ENCODE measurements at places on chromosomes 1 and 21. TPM values are rescaled to one million over a fixed set of nuclear protein-coding genes. Genes with fewer than 3 reads are reported as not detected.
A peak's percentile ranks its signal among the peaks of the same experiment; 100 is the strongest.

DNA sequence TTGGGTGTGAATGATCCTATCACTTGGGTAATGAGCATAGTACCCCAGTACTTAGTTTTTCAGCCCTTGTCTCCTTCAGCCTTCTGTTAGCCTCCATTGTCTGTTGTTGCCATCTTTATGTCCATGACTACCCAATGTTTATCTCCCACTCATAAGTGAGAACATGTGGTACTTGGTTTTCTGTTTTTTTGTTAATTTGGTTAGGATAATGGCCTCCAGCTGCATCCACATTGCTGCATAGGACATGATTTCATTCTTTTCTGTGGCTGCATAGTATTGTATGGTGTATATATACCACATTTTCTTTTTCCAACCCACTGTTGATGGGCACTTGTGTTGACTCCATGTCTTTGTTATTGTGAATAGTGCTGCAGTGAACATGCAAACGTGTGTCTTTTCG is 39.6 kb upstream of the GPR52 start:
- no peak for DNase-seq

DNA sequence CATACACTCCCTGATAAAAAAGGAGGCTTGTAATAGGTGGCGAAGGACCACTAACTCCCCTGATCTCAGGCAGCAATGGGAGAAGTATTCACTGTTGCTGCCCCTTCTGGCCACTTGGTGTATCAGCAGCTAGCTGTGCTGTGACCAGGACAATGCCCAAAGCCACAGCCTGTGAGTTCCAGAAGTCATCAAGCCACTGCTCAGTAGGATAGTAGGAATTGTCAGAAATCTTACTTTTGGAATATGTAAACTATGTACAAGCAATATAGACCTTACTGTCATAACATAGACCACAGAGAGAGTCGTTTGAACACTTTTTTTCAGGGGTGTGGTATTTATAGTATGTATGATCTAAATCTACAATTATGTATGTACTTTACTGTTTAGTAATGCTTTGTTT is 248.3 kb upstream of the CAMK1G start:
- DNase-seq, result peak; percentile 3

GRCh38 chr21:43737158-43737950 is 18.4 kb downstream of the PDXK start:
- no peak for DNase-seq

DNA sequence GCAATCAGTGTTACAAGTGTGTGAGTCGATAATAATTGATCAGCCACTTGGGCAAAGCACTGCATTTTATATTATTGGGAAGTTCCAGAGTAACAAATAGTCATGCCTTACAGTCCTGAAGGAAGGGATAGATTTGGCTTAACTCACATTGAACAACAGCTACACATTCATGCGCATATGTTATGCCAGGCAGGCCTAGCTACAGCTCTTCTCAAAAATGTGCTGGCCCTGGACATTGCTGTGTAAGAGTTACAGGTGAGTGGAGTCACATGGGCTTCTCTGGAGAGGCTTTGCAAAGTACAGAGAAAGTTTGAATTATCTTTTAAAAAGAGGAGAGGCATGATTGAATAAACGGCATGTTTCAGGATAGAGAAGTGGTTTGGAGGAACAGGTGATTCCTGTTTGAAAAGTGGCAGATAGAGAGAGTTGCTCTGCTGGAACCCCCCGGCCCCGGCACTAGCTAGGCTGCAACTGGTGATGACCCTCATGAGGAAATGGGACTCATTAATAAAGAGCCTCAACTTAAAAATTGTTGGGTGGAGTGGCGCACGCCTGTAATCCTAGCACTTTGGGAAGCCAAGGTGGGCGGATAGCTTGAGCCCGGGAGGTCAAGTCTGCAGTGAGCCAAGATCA is 200.6 kb downstream of the CRB1 start:
- no peak for DNase-seq

GRCh38 chr1:23019863-23020625 is 776 bp downstream of the KDM1A start:
- peak; percentile 44 for DNase-seq

The LRRC38 gene
- polyA plus RNA-seq, result not detected
